SHP77 treated with DMSO at 0.1 percent for 48 hours (cell line): ENCODE measurements at places on chromosomes 5 and 9.

DNA sequence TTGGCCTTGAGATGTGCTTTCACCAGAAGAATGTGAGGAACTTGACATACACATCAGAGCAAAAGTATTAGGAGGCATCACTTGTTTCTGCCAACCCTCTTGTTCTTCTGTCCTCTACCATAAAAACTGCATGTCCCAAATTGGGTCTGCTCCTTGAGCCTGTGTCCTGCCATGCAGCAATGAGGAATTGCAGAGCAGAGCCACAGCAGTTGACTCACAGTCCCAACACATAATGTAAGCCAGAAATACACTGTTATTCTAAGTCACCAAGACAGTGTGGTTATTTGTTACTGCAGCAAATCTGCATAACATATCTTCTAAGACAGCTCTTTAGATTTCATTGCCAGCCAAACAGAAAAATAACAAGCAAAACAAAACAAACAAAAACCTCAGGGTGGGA is 598.2 kb downstream of the PRELID2 start:
- no peak for DNase-seq

DNA sequence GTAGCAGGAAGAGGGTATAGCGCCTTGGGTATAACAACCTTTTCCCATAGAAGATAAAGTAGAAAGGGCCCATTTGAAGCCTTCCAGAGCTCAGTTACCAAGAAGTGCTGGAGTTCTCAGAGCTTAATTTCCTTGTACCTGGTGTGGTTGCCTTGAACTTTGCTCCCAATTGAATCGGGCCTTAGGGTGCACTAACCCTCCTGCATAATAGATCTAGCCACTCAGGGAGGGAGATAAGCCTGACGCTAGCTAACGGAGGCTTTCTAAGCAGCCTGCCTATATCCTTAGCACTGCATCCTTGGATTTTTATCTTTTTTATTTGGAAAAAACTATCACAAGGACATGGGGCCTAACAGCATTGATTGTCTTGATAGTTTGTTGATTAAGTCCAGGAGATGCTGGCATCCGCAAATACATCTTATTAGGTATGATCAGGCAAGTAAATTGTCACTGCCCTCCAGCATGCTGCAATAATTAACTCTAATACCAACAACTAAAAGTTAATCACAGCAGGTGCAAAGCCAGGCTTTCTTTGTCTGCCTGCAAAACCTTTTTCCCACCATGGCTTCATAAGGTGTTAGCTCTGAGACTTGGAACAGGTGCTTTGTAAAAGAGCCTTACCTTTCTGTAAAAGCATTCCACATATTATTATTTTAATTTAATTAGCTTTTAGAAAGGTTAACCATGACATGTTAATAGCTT is 199.4 kb downstream of the SREK1 start:
- no peak for DNase-seq

DNA sequence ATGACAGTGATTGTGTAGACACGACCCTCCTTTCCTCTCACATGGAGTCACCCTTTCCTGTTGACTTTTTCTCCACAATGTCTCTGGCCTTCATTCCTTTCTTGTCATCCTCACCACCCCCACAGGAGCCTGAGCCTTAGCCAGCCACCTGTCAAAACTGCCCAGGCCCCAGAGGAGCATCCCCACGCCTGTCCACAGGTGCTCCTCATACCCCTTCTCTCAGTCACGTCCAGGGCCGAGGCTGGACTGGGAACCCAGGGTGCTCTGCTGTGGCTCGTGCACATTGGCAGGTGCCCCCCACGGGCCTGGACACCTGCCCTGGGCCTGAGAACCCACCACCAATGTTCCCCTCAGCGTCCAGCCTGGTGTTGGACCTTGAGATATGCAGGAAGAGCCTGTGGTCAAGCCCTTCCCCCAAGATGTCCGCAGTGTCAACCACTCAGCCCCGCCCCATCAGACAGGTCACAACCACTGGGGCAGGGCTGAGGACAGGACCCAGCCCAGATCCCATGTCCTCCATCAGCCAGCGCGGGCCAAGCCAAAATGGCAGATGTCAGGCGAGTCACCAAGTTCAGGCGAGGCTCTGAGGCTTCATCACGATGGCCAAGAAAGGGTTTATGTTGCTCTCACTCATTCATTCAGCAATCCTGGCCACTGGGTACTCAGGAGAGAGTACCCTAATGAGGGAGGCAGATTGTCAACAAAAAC is 65.8 kb upstream of the STXBP1 start:
- no peak for DNase-seq

DNA sequence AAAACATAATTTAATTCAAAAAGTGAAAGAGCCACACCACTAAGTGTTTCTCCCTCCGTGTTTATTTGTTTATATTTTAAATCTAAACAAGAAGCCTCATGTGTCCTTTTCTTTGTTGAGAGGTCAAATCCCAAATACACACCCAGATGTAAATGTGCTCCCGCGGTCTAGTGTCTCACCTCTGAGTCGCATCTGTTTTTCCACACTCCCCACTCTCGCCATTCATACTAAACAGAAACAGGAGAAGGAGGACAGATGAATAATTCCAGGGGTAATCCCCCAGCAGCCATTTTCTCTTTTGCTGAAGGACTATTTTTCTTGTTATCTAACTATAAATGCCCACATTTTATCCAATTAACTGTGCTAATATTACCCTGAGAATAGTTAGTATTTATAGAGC is 361.6 kb upstream of the RIOK2 start:
- DNase-seq: no peak

DNA sequence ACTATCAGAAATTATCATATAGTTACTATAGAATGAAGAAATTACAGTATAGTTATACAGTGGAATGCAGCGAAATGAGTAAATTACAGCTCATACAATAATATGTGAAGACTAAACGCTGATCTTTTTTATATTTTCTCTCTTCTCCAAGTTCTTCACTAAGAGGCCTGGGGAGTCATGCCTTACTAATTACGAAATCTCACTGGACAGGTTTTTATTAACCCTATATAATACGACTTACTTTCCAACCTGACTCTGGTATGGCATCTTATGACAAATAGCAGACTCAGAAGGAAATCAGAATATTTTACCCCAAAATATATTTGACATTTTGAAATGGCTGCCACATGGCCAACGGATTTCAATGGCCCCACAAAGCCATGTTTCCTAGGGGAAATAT is 9.1 kb downstream of the CARNMT1 start:
- DNase-seq: no peak

DNA sequence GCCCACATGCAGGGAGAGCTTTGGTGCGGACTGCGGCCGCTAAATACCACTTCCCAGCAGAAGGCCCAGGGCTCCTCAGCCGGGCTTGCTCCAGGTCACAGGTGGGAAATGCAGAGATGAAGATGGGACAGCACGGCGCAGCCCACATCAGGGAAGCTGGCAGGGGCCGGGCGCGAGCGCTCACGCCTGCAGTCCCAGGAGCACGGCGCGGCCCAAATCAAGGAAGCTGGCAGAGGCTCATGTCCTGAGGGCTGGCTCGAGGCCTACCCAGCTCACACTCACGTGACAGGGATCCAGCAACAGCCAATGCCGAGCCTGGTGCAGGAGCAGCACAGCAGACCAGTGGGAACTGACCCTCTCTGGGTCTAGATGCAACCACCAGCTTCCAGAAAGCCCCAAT is 16.3 kb downstream of the LPCAT1 start:
- DNase-seq: no peak

GRCh38 chr5:94524841-94525697 is 93.3 kb downstream of the KIAA0825 start:
- peak; percentile 73 for DNase-seq

DNA sequence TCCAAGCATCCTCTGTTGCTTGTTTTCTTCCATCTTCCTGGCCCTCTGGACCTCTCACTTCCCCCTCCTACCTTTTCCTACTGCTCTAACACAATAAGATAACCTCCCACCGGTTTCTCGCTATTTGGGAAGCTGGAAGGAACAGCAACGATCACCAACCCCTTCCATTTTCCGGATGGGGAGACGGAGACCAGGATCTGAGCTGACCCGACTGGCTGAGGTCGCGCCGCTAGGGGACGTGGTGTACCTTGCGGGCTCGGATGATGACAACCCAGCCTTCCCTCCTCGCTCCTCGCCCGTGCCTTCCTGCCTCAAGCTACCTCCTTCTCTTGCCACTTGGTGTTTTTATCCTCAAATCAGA is 1.9 kb downstream of the LPAR1 start:
- DNase-seq: no peak
